Uterus (tissue), 4 donors: ENCODE measurements at places on chromosomes 2 and 18. TPM values are rescaled to one million over a fixed set of nuclear protein-coding genes. Genes with fewer than 3 reads are reported as not detected.

The XRCC5 gene
- total RNA-seq, result 104 TPM

The IL36A gene
- total RNA-seq, result not detected

The TNP1 gene
- total RNA-seq, result not detected

The ATP6V1B1 gene
- not detected for total RNA-seq

The IL36RN gene
- not detected for total RNA-seq

The SP9 gene
- not detected for total RNA-seq

The FASTKD1 gene
- total RNA-seq, result 21.8 TPM

The DRC1 gene
- 2.4 TPM for total RNA-seq

The RFTN2 gene
- total RNA-seq, result 26.7 TPM

The EPAS1 gene
- total RNA-seq, result 241 TPM

The IL18R1 gene
- total RNA-seq, result 4.8 TPM

The SLC19A3 gene
- total RNA-seq, result 2.4 TPM

The HRH4 gene
- 0.12 TPM for total RNA-seq

The SFTPB gene
- not detected for total RNA-seq

The ALS2 gene
- 8.2 TPM for total RNA-seq

The VIT gene
- total RNA-seq, result 3.9 TPM

The RUFY4 gene
- not detected for total RNA-seq

The TUBA4B gene
- total RNA-seq, result not detected

The NETO1 gene
- total RNA-seq, result not detected

The TMEM169 gene
- total RNA-seq, result 0.97 TPM

The GKN1 gene
- total RNA-seq, result not detected

The SCYGR4 gene
- not detected for total RNA-seq

The AGXT gene
- total RNA-seq, result not detected

The SSB gene
- total RNA-seq, result 73.4 TPM

The TRIM43 gene
- total RNA-seq, result not detected

The NXPH2 gene
- not detected for total RNA-seq

The KYNU gene
- total RNA-seq, result 1.9 TPM

The MYO3B gene
- total RNA-seq, result not detected

The CCDC150 gene
- 5.7 TPM for total RNA-seq

The KLF7 gene
- total RNA-seq, result 20.9 TPM

The MGAT4A gene
- 107 TPM for total RNA-seq

The GLS gene
- total RNA-seq, result 153 TPM

The NIFK gene
- total RNA-seq, result 21.2 TPM

The HOXD11 gene
- total RNA-seq, result 34.6 TPM

The UGT1A3 gene
- not detected for total RNA-seq

The ALKAL2 gene
- 3.3 TPM for total RNA-seq

The SERPINB13 gene
- not detected for total RNA-seq

The STON1 gene
- 75.3 TPM for total RNA-seq

The SPAST gene
- total RNA-seq, result 21.2 TPM

The TWIST2 gene
- total RNA-seq, result 28.1 TPM

The SULT1C2 gene
- total RNA-seq, result not detected

The RAX gene
- not detected for total RNA-seq

The EHD3 gene
- 3.1 TPM for total RNA-seq

The FBLN7 gene
- total RNA-seq, result 9.6 TPM

The CHRND gene
- not detected for total RNA-seq

The BBS5 gene
- 23.0 TPM for total RNA-seq

The MDH1B gene
- 38.2 TPM for total RNA-seq

The MC2R gene
- not detected for total RNA-seq

The TEX44 gene
- not detected for total RNA-seq

The ALPI gene
- not detected for total RNA-seq

The C2orf15 gene
- not detected for total RNA-seq

The INPP1 gene
- total RNA-seq, result 32.8 TPM
